ENCODE measurements at places on chromosomes 3 and 15.
A peak's percentile ranks its signal among the peaks of the same experiment; 100 is the strongest.

GRCh38 chr15:29470794-29471193, 201.2 kb upstream of the NSMCE3 start:
- no peak for DNase-seq
- H3K27ac ChIP-seq = no peak overlapping the region
- H3K36me3 ChIP-seq = no peaks in the 10 kb centered on the region
- H3K27me3 ChIP-seq = no peaks in the 10 kb centered on the region

GRCh38 chr15:74502301-74502700, 38.7 kb upstream of the ARID3B start:
- no peaks in the 10 kb centered on the region for H3K27me3 ChIP-seq
- no peak overlapping the region for H3K4me3 ChIP-seq
- no peak overlapping the region for H3K27ac ChIP-seq
- peaks cover 4% of the 10 kb centered on the region for H3K36me3 ChIP-seq
- DNase-seq = no peak

- no peaks in the 10 kb centered on the region for H3K4me1 ChIP-seq
- H3K36me3 ChIP-seq = no peaks in the 10 kb centered on the region
- no peak for DNase-seq
- no peak overlapping the region for H3K27ac ChIP-seq
- no peak overlapping the region for H3K4me3 ChIP-seq
These were observed 200.6 kb upstream of the ZBTB20 start for GRCh38 chr3:115347737-115348136.

DNA sequence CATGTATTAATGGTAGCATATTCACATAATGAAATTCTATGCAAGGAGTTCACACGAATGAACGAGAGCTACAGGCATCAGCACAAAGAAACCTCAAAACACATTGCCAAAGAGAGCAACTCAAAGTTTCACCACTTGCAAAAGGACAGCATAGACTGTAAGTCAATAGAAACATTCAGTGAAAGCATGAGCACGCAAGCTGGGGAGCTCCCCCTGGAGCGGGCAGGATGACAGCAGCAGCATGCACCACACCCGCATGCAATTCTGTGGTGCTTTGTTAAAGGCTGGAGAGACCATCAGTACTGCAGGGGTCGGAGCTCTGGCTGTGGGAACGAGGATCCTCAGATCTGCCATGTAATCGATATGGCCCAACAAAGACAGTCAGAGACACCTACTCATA, 18.7 kb downstream of the OCA2 start:
- H3K27me3 ChIP-seq = peaks cover 2% of the 10 kb centered on the region
- no peak overlapping the region for H3K27ac ChIP-seq
- no peaks in the 10 kb centered on the region for H3K4me1 ChIP-seq
- DNase-seq = no peak

DNA sequence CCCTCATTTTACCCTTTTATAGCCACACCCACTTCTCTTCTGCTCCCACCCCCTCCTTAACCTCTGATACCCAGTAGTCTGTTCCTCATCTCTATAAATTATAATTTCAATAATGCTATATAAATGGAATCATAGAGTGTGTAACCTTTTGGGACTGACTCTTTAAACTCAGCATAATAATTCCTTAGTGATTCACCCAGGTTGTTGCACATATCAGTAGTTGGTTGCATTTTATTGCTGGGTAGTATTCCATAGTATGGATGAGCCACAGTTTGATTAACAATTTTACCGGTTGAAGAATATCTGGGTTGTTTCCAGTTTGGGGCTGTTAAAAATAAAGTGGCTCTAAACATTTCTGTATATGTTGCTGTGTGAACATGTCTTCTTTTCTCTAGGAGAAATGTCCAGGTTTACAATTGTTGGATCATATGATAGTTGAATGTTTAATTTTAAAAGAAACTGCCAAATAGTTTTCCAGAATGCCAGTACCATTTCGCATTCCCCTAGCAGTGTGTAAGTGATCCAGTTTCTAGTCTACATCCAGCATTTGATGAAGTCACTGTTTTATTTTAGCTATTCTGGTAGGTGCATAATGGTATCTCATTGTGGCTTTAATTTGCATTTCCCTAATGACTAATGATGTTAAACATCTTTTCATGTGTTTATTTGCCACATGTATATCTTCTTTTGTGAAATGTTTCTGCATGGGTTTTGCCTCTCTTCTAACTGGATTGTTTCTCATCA, 68.5 kb downstream of the VPS8 start:
- no peak overlapping the region for H3K4me3 ChIP-seq
- no peaks in the 10 kb centered on the region for H3K4me1 ChIP-seq
- peaks cover 43% of the 10 kb centered on the region for H3K36me3 ChIP-seq

DNA sequence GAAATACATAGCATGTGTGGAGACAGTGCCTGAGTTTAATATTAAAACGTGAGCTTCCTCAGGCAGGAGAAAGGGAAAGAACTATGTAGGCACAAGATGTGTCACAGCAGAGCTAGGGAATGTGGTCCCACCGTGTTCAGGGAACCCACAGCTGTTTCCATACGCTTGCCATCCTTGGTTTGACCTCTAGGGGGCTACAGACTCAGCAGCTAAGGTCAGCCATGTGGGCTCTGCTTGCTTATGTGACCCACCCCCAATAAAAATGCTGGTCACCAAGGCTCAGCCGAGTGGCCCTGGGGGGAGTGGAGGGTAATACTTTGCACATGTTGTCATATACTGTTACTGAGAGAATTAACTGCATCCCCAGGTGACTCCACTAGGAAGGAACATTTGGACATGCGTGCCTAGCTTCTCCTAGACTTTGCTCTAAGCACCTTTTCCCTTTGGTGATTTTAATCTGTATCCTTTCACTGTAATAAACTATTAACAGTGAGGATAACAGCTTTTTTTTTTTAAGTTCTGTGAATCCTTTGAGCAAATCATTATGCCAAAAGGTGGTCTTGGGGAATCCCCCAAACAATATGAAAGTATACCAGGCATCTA, 3.3 kb downstream of the TUBGCP5 start:
- H3K36me3 ChIP-seq = peaks cover 47% of the 10 kb centered on the region
- no peak overlapping the region for H3K27ac ChIP-seq
- H3K27me3 ChIP-seq = no peaks in the 10 kb centered on the region
- no peak overlapping the region for H3K4me3 ChIP-seq
- peak; percentile 70 for DNase-seq

Data from stomach (tissue), 19 donors.